ENCODE measurements at places on chromosomes 1 and 21.
A peak's percentile ranks its signal among the peaks of the same experiment; 100 is the strongest.

- peak; percentile 41 for DNase-seq
These were observed 53.9 kb downstream of the LAMC2 start for GRCh38 chr1:183239793-183240525.

DNA sequence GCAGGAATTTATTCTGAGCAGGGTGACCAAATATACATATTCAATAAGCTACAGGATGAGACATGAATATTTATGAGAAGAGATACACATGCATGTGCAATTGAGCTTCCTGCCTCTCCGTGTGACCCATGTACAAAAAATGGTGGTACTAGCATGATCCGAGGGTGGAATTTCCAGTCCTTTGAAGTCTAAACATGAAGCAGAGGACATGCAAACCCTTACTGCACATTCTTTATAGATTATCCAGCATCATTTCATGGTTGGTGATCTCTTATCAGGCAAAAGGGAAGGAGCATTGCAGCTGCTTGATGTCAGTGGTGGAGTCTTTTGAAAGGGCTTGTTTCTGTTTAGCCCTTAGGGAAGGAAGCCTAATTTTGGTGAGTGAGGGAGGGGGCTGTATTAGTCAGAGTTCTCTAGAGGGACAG lies 448.6 kb downstream of the SETD4 start:
- no peak for DNase-seq

DNA sequence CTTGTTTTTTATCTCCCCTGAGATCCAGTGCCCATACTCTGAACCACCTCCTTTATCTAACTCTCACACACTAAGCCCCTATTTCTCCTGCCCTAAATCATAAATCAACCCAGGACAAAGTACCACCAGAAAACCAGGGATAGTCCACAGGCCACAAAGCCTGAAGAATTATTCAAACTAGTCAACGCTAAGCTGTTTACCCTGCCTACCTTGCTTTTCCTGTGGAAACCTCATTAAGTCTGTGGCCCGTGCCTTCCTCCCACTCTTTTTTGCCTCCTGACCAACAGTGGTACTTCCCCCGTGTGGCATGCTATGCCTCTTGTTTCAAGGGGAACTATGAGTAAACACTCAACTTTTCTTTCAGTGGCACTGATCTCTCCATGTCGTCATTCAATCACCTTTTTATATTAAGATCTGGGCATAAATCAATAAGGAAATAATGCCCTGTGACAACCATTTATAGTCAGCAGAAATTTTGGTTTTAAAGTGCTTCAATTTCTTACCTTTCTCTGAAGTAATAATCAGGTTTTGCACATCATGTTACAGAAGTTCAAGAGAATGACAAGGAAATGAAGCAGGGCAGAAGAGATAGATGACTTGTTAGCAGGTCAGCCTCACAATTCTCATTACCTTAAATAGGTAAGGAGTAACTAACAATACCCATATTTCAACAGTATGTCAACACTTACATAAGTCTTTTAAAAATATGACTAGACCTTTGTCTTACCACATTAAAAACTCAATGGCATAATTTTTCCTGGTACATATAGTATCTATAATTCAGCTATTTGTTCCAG lies 32.1 kb downstream of the EYA3 start:
- DNase-seq: no peak

DNA sequence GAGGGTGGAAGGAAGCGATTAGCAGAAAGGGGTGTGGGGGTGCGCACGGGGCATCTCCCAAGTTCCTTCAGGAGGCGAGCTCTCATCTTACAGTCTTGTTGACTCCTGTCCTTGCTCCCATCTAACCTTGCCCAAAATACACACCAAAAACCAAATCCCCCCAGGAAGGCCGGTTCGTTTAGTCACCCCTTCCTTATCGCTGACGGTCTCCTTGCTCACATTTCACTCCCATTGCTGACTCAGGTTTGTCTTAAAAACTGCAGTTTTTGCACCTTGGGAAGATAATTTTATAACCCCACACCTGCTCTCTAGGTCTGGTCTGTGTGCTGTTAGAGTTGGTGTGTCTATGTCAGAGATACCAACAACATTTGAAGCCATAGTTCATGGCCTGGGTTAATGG lies 68.1 kb upstream of the F3 start:
- no peak for DNase-seq

DNA sequence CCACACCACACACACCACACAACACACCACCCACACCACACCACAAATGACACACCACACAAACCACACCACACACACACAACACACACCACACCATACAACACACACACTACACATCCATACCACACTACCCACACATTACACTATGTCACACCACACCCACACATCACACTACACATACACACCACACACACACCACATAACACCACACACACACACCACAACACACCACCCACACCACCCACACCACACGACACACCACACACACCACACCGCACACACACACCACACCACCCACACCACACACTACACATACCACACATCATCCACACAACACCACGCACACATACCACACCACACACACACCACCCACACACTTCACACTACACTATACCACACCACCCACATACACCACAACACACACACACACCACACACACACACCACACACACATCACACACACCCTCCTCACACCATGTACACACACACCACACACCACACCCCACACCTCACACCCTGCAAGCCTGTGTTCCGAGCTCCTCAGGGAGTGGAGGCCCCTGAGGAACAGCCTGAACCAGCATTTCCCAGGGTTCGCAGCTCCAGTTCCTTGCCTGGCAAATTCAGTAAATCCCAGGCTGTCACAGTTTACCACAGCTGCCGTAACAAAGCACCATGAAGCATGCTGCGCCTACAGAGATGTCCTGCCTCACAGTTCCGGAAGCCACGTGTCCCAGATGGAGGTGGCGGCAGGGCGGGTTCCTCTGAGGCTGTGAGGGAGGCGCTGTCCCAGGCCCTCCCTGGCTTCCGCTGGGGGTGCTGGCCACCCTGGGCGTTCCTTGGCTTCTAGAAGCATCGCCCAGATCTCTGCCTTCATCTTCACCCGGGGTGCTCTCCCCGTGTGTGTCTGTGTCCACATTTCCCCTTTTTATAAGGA lies 69.8 kb upstream of the ATP5PO start:
- no peak for DNase-seq

DNA sequence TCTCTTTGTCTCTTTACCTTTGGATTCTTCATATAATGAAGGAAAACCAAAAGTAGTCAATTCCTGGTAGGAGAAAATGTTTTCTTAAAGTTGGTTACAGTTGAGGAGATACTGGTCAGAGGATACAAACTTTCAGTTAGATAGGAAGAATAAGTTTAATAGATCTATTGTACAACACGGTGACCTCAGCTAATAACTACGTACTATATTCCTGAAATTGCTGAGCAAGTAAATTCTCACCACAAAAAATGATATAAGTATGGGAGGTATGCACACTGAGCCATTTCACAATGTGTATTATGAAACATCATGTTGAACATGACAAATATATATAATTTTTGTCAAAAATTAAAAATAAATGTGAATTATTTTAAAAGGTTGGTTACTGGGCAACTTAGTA lies 20.4 kb downstream of the SSX2IP start:
- DNase-seq: no peak

DNA sequence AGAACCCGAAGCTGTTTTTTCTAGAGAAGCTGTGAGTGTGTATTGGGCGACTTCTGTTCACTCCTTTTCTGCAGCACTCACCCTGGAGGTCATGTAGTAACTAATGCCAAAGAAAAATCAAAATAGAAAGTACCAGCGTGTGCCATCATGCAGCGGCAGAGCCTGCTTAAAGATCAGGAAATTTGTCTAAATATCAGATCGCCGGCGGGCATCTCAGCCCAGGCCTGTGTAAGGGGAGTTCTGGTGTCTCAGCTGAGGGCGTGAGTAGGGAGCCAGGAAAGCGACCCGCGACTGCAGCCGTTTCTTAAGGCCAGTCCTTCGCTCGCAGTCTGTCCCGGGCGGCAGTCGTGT lies 768 bp downstream of the EDARADD start:
- no peak for DNase-seq

DNA sequence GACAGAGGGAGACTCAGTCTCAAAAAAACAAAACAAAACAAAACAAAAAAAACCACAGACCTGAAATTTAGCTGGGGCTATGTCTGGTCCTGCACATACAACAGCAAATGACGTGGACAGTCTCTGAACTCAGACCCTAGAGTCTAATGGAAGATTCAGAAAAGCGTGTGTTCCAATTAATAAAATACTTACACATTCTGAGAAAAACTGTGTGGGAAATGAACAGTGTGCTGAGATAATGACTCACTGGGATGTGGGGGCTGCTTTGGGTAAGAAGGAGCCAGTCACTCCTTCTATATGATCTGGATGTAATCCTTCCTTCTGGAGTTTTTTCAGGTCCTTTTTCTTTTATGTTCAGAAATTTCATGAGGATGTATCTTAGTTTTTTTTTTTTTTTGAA lies 29.4 kb downstream of the CLDN14 start:
- no peak for DNase-seq

- DNase-seq: peak; percentile 26
These were observed 376.9 kb downstream of the HHIPL2 start for GRCh38 chr1:222171005-222171404.

GRCh38 chr1:172997941-172998361 lies 52.8 kb downstream of the TNFSF18 start:
- no peak for DNase-seq

GRCh38 chr1:3954170-3955169 lies 54.4 kb upstream of the C1orf174 start:
- no peak for DNase-seq

DNA sequence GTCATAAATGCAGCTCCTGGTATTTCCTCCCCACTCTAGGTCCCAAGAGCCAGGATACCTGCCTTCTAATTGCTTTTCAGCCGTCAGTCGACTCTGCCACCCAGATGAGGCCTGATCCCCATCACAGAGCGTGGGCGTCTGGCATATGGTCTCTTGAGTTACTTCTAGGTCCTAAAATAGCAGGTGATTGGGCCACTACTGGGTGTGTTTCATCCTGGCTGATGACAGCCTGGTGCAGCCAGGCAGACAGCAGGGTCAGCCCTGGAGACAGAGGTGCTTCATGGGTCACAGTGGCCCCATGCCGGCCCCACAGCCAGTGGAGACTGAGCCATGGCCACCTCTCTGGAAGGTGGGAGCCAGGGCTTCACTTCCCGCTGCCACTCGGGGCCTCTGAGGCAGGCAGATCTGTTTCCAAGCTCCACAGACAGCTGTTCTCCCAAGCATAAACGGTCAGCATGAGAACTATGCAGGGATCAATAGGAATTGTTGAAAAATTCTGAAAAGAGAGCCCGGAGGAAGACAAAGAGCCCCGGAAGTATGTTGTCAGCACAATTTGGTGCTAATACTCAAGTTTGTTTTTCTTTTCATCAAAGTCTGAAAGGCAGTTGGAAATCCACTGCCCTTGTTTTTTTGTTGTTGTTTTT lies 83.0 kb downstream of the MAN1C1 start:
- DNase-seq: no peak

GRCh38 chr1:160706526-160707235 lies 4.9 kb downstream of the CD48 start:
- DNase-seq: no peak

GRCh38 chr1:70504821-70505193 lies 93.7 kb downstream of the CTH start:
- DNase-seq: peak; percentile 32

GRCh38 chr1:220487297-220487820 lies 40.6 kb upstream of the MARK1 start:
- no peak for DNase-seq

- DNase-seq: peak; percentile 28
These were observed 479 bp downstream of the SELENOF start for GRCh38 chr1:86913399-86913895.

DNA sequence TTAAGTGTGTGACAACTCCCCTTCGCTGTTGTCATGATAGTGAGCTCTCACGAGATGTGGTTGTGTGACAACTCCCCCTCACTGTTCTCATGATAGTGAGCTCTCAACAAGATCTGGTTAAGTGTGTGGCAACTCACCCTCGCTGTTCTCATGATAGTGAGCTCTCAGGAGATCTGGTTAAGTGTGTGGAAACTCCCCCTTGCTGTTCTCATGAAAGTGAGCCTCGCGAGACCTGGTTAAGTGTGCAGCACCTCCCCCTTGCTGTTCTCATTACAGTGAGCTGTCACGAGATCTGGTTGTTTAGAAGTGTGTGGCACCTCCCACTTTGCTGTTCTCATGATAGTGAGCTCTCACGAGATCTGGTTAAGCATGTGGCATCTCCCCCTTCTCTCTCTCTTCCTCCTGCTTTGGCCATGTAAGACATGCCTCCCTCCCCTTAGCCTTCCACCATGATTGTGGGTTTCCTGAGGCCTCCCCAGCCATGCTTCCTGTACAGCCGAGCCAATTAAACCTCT lies 25.1 kb upstream of the LSS start:
- no peak for DNase-seq

- DNase-seq: no peak
These were observed 9.0 kb downstream of the SLC9A1 start for GRCh38 chr1:27145934-27146354.

- DNase-seq: no peak
These were observed 218.6 kb downstream of the SLC44A5 start for GRCh38 chr1:75392278-75392677.

GRCh38 chr1:84611796-84612195 lies 37.6 kb upstream of the CTBS start:
- no peak for DNase-seq

- DNase-seq: no peak
These were observed 635.9 kb downstream of the MATN1 start for GRCh38 chr1:30087465-30087864.

DNA sequence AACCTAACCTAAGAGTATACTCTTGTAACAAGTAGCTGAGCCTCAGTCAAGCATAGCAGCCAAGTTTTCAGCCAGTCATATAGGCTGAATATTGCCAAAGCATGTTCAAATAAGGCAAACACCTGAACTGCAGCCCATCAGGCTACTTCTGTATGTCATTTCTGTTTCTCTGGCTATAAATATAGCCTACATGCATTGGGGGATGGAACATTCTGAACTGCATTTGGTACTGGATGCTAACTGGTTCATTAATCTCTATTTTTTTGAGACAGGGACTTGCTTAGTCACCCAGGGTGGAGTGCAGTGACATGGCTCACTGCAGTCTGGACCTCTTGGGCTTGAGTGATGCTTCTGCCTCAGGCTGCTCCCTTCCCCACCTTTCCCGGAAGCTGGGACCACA lies 37.3 kb downstream of the MAST2 start:
- no peak for DNase-seq

GRCh38 chr1:116763116-116763786 lies 9.0 kb downstream of the CD2 start:
- peak; percentile 79 for DNase-seq

- no peak for DNase-seq
These were observed 26.4 kb downstream of the CD48 start for GRCh38 chr1:160685266-160685665.

- no peak for DNase-seq
These were observed 506 bp upstream of the SRP9 start for GRCh38 chr1:225777058-225777582.

GRCh38 chr1:182110635-182111034 lies 49.1 kb upstream of the ZNF648 start:
- no peak for DNase-seq
